ENCODE measurements at places on chromosomes 1 and 21. TPM values are rescaled to one million over a fixed set of nuclear protein-coding genes. Genes with fewer than 3 reads are reported as not detected.

The LAMB3 gene
- polyA plus RNA-seq, result 218 TPM

The LCE1C gene
- not detected for polyA plus RNA-seq

The SYT2 gene
- polyA plus RNA-seq, result 1.8 TPM

GRCh38 chr1:8937701-8938100 is 8.0 kb upstream of the CA6 start:
- DNase-seq, result no peak
- no peaks in the 10 kb centered on the region for H3K27me3 ChIP-seq
- H3K4me1 ChIP-seq, result no peaks in the 10 kb centered on the region
- H3K36me3 ChIP-seq, result no peaks in the 10 kb centered on the region

DNA sequence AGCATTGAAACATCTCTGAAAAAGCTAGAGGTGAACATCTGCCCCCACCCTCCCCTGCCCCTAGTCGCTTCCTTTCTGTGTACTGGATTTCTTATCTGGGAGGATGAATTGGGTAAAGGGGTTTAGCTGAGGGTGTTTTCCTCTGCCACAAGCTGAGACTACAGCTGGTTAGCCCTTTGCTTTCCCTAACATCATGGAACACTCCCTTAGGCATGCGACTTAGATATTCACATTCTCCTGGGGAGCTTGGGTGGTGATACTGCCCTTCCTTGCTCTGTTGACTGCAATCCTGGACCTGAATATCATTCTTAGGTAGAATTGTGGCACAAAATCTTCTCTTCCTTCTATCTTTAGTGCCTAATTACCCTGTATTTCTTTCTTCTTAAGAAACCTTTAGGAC is 117.4 kb upstream of the KIAA0040 start:
- H3K27me3 ChIP-seq, result no peaks in the 10 kb centered on the region
- no peak overlapping the region for H3K27ac ChIP-seq
- no peak overlapping the region for H3K4me3 ChIP-seq

GRCh38 chr1:64878931-64879611 is 87.3 kb downstream of the JAK1 start:
- no peak overlapping the region for H3K4me3 ChIP-seq
- no peaks in the 10 kb centered on the region for H3K27me3 ChIP-seq
- no peak overlapping the region for H3K27ac ChIP-seq
- DNase-seq, result no peak
- H3K36me3 ChIP-seq, result peaks cover 43% of the 10 kb centered on the region

DNA sequence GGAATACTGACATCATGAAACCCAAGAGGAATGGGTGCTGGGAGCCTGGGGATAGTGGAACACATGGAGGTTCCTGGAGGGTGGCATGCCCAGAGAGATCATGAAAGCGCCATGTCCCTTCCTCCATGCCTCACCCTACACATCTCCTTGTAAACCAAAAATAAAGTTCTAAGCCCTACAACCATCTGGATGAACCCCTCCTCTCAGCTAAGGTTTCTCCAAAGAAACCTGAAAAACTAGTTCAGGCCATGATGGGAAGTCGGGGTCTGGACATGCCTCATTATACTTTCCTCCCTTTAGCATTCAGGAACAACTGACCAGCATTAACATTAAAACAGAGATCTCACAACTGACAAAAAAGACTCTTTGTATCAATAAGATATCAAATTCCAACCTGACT is 68.5 kb downstream of the ACBD6 start:
- H3K4me1 ChIP-seq, result no peaks in the 10 kb centered on the region
- H3K27ac ChIP-seq, result no peak overlapping the region
- no peak for DNase-seq
- H3K36me3 ChIP-seq, result no peaks in the 10 kb centered on the region
- no peaks in the 10 kb centered on the region for H3K27me3 ChIP-seq
- no peak overlapping the region for H3K4me3 ChIP-seq

DNA sequence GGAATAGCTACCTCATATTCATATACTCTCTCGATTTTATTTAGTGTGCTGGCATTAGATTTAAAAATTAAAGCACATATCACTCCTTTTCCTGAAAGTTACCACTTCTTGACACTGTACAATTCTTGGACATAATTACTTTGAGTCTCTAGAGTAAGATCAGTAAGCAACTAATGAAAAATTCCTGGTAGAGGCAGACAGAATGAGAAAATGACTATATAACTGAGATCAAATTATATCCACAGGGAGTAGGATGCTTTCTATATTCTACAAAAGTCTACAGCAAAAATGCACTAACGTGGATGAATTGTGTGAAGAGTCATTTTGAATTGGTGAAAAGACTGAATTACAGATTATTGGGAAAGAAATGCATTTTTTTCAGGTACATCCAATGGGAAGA is 445.7 kb downstream of the PTBP2 start:
- H3K27me3 ChIP-seq, result no peaks in the 10 kb centered on the region
- H3K4me3 ChIP-seq, result no peak overlapping the region
- no peaks in the 10 kb centered on the region for H3K4me1 ChIP-seq
- no peaks in the 10 kb centered on the region for H3K36me3 ChIP-seq
- DNase-seq, result no peak
- H3K27ac ChIP-seq, result no peak overlapping the region

- H3K36me3 ChIP-seq, result no peaks in the 10 kb centered on the region
- peaks cover 19% of the 10 kb centered on the region for H3K4me1 ChIP-seq
- no peak overlapping the region for H3K4me3 ChIP-seq
- no peak overlapping the region for H3K27ac ChIP-seq
- no peaks in the 10 kb centered on the region for H3K27me3 ChIP-seq
Observed at GRCh38 chr1:234558330-234558836, 51.6 kb downstream of the IRF2BP2 start.

- no peak overlapping the region for H3K27ac ChIP-seq
- no peaks in the 10 kb centered on the region for H3K4me1 ChIP-seq
- peaks cover 10% of the 10 kb centered on the region for H3K36me3 ChIP-seq
- H3K27me3 ChIP-seq, result no peaks in the 10 kb centered on the region
- H3K4me3 ChIP-seq, result no peak overlapping the region
Observed at GRCh38 chr1:172566196-172566997, 33.4 kb downstream of the SUCO start.

DNA sequence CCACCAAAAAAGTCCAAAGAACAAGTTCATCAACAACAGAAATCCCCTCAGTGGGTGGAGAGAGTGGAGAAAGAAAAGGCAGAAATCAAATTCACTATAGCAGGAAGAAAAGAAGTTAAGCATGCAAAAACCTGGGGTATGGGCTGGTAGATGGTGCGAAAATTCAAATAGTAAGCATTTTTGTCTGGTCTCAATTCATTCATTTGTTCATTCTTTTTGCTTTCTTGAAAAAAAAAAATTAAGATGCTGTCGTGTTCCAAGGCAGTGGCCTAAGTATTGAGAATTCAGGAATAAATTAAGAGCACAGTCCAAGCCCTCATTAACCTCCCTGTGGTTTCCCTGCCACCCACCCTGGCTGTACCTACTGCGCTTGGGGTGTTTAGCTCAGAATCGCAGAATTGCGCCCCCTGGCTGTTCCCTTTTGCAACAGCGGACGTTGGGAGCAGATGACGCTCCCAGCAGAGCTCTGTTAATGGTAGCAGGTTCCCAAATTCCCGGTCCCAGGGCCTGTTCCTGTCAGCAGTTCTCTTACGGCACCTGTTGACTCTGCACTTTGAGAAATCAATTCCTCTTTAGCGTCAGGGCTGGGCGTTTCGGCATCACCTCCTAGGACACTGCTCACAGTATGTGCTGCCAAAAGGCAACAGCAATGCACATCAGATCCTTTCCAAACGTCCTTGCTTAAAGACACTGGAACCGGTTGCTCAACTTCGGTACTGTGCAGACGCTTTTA is 34.0 kb upstream of the SSX2IP start:
- peaks cover 31% of the 10 kb centered on the region for H3K4me1 ChIP-seq
- H3K4me3 ChIP-seq, result no peak overlapping the region
- no peaks in the 10 kb centered on the region for H3K36me3 ChIP-seq
- no peak overlapping the region for H3K27ac ChIP-seq
- H3K27me3 ChIP-seq, result no peaks in the 10 kb centered on the region
- DNase-seq, result no peak

GRCh38 chr1:91133248-91133647 is 111.4 kb upstream of the ZNF644 start:
- no peaks in the 10 kb centered on the region for H3K27me3 ChIP-seq
- H3K27ac ChIP-seq, result no peak overlapping the region
- H3K4me1 ChIP-seq, result no peaks in the 10 kb centered on the region
- peak; percentile 45 for DNase-seq
- no peaks in the 10 kb centered on the region for H3K36me3 ChIP-seq

Measured in small intestine (tissue), 16 donors.